Epithelial cell of esophagus (primary cell): ENCODE measurements at places on chromosomes 2 and 18.
A peak's percentile ranks its signal among the peaks of the same experiment; 100 is the strongest.

GRCh38 chr2:191844706-191845105 lies 2.2 kb downstream of the CAVIN2 start:
- peak; percentile 83 for DNase-seq

DNA sequence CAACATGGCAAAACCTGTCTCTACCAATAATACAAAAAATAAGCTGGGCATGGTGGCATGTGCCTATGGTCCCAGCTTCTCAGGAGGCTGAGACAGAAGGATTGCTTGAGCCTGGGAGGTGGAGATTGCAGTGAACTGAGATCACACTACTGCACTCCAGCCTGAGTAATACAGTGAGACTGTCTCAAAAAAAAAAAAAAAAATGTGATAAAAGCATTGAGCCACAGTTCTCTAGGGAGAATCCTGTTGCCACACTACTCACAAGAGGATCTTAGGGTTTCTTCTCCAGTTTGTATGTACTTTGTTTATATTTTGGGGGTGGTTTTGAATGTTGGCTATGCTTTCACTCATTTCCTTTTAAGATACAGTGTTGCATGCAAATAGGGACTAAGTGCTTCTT lies 62.0 kb downstream of the TMEM185B start:
- no peak for DNase-seq

GRCh38 chr2:105790461-105791149 lies 45.9 kb downstream of the NCK2 start:
- peak; percentile 77 for DNase-seq

GRCh38 chr2:200297989-200298388 lies 8.5 kb upstream of the SPATS2L start:
- DNase-seq, result no peak
